ENCODE measurements at places on chromosomes 7 and 10.

DNA sequence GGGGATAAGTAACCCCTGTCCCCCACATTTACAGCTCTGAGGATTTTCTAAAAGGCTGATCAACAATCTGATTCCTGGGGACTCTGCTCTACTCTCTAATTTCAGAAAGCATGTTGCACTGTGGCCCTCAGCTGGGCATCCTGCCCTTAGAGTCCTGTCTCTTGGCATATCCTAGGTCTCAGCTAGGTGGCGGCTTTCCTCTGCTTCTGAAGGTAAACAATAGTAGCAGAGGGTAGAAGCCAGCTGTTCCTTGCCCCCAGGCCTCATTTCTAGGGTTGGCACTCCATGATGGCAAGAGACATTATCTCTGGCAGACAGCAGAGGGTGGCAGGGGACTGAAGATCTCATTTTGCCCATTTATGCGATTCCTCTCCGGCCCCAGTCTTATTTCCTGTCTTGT is 77.0 kb downstream of the ADCYAP1R1 start:
- no peak for DNase-seq

- no peak for DNase-seq
Observed at GRCh38 chr10:101995451-101996063, 60.4 kb downstream of the ARMH3 start.

- no peak for DNase-seq
Observed at GRCh38 chr10:71048971-71049615, 160.7 kb upstream of the PCBD1 start.

GRCh38 chr7:20314198-20314597 is 16.5 kb upstream of the ITGB8 start:
- DNase-seq = no peak

GRCh38 chr7:117014673-117015133 is 61.4 kb downstream of the ST7 start:
- peak; percentile 21 for DNase-seq

GRCh38 chr7:137165241-137165640 is 178.3 kb downstream of the PTN start:
- DNase-seq = no peak

GRCh38 chr10:60384708-60385398 is 4.8 kb downstream of the ANK3 start:
- peak; percentile 74 for DNase-seq

GRCh38 chr7:117325836-117326235 is 3.0 kb upstream of the WNT2 start:
- DNase-seq = no peak

GRCh38 chr7:152733286-152733934 is 26.1 kb upstream of the ACTR3B start:
- DNase-seq = peak; percentile 34

GRCh38 chr10:71426058-71426605 is 29.4 kb downstream of the CDH23 start:
- DNase-seq = no peak

DNA sequence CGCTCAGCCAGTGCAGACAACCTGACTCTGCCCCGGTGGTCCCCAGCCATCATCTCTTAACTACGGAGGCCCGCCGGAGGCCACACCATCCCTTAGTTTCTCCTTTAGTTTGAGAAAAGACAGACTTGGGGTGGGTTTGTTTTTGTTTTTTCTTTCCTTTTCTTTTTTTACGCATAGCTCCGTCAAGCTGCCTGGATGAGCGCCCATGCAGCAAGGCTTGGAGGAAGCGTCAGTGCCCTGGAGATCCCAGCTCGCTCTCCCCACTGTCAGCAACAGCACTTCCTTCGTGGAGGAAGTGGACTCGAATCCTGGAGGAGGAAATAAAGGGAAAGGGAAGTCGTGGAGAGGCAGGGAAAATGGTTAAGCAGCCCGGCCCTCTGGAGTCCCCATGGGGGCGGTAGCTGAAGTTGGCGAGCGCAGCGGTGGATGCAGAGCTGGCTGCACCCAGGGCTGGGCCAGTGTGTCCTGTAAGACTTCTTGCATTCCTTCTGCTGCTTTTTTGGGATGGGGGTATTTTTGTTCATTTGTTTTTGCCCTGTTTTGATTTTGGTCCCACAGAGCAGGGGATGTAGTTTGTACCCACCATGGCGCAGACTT is 35.9 kb upstream of the GJD4 start:
- no peak for DNase-seq

DNA sequence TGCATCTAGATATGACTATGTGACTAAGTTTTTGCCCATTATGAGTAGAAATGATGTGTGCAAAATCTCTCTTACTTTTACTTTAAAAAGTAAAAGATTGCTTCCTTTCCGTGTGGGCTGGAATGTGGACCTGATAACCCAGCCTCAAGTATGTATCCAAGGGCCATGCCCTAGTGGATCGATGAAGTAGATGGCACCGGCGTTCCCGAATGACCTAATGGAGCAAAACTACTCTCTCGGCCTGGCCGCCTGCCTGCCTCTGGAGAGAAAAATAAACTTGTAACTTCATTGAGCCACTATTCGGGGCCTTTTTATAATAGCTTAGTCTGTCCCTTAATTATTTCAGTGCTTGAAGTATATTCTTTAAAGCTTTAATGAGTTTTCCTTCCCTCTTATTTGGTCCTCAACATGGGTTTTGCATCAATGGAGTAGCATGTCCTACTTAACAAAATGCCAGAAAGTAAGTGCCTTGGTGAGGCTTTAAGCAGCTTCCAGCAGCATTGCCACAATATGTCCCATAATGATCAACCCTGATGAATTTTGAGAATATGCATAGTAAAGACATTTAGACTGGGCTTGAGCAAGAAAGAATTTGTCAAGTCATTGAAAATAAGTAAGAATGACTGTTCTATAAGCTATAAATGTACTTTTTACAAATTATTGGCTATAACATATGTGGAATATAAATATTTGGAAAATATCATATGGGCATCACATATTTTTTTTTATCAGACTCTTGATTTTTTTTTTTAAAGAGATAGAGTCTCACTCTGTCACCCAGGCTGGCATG is 61.4 kb downstream of the PLXDC2 start:
- DNase-seq = no peak

DNA sequence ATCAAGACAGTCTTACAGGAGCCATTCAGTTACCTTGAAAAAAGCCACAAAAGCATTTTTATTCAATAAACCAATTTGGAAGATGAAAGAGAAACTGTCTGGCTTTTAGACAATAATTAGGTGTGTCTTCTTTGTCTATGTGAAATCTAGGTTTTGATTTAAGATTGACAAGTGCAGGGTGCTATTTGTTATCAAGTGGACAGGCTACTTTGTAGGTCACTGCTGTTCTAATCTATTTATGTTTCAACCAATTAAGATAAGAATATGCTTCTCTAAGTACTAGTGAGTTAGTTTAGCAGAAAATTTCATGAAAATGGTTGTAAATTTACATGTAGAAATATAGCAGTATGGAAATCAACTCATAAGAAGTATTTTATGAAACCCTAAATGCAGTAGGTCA is 177.5 kb downstream of the CACNA2D1 start:
- no peak for DNase-seq

GRCh38 chr10:16597656-16598055 is 76.0 kb upstream of the C1QL3 start:
- DNase-seq = no peak

- DNase-seq = no peak
Observed at GRCh38 chr10:30722956-30723620, 93.5 kb upstream of the LYZL2 start.

- no peak for DNase-seq
Observed at GRCh38 chr10:128066870-128067382, 59.3 kb downstream of the MKI67 start.

GRCh38 chr10:79331709-79332108 is 15.6 kb upstream of the PPIF start:
- DNase-seq = peak; percentile 80

GRCh38 chr7:108062250-108063014 is 59.5 kb upstream of the LAMB1 start:
- no peak for DNase-seq

GRCh38 chr10:13839430-13839990 is 252.7 kb downstream of the PRPF18 start:
- peak; percentile 3 for DNase-seq

DNA sequence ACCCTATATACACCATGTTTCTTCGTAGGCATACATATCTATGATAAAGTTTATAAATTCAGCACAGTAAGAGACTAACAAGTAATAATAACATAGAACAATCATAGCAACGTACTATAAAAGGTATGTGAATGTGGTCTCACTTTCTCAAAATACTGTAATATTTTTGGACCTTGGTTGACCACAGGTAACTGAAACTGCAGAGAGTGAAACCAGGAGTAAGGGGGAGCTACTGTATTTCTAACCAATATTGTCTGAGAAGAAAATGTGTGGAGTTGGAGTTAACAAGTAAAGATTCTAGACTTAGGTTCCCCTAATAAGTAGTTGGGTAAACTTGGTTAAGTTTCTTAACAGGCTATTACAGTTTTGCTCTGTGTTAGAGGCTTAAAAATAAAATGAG is 72.1 kb downstream of the GNAI1 start:
- DNase-seq = no peak
